ENCODE measurements at places on chromosomes 13 and 19.

DNA sequence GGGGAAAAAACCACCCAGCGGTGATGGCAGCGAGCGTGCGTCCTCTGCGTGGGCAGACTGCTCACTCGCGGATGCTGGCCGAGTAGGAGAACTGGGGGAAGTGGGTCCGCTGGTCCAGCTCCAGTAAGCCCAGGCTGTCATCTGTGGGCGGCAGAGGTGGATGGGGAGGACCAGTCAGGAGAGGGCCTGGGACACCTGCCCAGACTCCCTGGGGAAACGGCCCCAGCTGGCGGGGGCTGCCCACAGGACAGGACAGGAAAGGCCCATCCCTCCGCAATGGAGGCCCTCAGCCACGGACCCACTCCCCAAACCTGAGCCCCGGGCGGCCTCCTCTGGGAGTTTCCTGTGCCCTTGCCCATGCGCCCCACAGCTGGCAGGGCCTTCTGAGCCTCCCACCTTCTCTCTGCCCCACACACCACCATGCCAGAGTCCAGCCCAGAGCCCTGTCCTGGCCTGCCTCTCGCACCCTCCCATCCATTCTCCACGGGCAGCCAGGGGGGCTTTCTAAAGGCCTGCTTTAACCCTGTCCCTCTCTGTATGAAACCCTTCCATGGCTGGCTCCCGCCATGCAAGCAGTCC is 7.4 kb upstream of the CCNP start:
- no peak for DNase-seq

DNA sequence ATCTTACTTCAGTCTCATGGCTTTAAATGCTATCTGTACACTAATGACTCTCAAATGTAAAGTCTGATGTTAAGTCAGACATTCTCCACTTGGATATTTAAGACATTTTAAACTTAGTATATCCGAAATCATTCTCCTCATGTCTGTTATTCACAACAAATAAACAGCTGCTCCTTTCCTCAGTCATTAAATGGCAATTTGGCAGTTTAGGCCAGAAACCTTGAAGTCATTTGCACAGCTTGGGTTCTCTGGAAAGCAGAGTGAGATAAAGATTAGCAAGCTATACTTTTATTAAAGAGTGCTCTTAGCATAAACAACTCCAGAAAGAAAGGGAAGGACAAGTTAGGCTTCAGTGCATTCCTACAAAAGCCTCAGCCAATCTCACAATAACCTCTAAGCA is 53.7 kb downstream of the DNAJC15 start:
- DNase-seq: no peak

DNA sequence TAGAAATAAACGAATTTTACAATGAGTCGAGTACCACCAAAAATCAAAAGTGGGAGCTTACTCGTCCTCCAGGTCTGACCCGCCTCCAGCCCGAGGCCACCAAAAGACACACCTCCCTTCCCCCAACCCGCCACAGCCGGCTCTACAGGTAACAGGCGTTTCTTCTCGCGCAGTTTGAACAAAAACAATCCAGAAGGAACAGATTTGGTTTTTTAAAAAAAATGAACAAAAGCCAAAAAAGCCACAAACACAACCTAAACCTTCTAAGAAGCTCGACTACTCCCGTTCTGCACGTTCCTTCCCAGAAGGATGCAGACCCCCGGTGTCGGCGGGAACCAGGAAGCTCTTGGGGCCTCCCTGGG is 671 bp downstream of the ZDHHC20 start:
- DNase-seq: no peak

GRCh38 chr19:46195104-46195503 is 34.4 kb upstream of the IGFL1 start:
- no peak for DNase-seq

GRCh38 chr19:12603714-12604113 is 6.9 kb downstream of the ZNF490 start:
- DNase-seq: no peak

Data from NCI-H1694 (cell line).